ENCODE measurements at places on chromosomes 11 and 22.

GRCh38 chr22:27876684-27877083 is 42.4 kb downstream of the PITPNB start:
- no peak for DNase-seq

DNA sequence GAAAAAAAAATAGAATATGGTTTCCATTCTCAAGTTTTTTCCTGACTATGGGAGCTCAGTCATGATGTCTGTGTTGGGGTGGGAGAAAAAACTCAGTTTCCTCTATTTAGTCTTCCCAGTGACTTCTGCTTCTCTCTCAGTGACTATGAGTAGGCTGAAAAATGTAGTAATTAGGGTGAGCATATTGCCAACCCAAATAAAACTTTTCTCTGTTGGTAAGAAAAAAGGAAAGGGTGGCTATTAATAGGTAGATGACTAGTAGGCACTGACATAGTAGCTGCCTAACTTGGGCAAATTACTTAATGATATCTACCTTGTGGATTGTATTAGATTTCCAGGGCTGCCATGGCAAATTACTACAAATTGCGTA is 34.2 kb upstream of the BIRC3 start:
- no peak for DNase-seq

DNA sequence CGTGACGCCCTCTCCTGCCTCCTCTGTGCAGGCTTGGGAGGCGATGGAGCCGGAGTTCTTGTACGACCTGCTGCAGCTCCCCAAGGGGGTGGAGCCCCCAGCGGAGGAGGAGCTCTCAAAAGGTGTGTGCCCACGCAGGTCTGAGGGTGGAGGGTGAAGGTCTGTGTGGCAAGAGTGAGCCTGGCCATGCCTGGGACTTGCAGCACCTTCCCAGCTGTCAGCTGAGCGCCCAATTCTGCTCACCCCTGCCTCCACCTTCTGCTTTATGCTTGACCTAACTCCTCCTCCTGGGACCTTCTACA is 2.5 kb downstream of the PARVG start:
- DNase-seq = no peak

DNA sequence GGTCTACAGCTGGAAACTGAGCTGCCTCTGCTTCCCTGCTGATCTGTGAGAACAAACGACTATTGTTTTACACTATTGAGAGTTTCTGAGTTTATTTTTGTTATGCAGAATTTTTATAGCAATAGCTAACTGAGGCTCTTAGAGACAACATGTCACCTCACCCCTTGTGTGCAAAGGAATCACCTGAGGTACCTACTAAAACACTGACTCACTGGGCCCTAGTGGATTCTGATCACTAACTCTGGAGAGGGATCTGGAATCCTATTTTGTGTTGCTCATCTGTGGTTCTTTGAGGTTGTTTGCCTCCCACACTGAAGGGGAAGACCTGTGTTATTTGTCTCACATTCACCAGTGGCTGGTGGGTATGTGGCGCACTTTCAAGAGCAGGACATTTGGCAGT is 13.4 kb upstream of the B3GAT1 start:
- no peak for DNase-seq

DNA sequence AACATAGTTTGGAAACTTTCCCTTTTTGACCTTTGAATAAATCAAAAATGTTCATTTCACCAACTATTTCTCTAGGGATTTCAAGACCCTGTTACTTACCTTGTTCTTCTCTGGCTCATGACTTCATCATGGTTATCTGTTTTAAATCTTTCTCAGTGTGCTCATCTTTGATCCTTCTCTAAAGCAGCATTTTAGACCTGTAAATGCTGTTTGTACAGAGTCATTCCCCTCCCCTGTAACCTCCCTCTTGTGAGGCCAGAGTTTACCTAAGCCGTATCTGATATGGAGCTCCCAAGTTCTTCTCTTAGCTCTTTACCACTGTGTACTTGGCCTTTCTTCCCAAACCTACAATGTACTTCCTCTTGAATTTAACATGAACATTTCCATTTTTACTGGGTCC is 56.0 kb downstream of the ACER3 start:
- no peak for DNase-seq

- DNase-seq = no peak
Measured at GRCh38 chr11:69475141-69475865, 6.2 kb upstream of the LINC01488 start.

- no peak for DNase-seq
Measured at GRCh38 chr11:131530407-131530806, 160.0 kb downstream of the NTM start.

- no peak for DNase-seq
Measured at GRCh38 chr22:44291674-44292360, 20.9 kb downstream of the SHISAL1 start.

DNA sequence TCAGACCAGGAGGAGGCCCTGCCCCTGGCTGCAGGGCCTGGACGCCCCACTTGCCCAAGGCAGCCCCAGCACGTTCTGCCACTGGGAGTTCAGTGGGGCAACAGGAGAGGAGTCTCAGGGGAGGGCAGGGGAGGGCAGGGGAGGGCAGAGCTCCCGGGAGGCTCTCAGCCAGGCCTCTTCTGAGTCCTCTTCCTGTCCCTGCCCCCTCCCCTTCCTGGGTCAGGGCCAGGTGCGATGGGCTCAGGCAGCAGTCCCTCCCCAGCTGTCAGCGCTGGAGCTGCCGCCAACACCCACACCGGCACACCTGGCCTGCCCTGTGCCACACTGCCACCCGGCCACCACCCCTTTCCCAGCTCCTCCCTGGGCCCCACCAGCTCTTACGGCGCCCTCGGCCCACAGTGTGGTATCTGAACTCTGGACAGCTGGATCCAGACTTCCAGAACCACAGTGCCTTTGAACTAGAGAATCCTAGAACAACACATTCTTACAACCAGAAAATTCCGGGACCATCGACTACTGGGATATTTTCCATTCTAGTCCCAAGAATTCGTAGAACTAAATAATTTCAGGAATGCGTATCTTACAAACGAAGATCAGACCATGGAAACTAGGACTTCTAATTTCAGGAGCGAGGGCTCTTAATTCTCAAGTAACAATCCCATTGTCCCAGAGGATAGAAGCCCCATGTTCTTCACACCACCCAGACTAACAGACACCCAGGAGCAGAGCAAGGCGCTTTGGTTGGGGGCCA is 21.8 kb downstream of the RPL3 start:
- DNase-seq = no peak

DNA sequence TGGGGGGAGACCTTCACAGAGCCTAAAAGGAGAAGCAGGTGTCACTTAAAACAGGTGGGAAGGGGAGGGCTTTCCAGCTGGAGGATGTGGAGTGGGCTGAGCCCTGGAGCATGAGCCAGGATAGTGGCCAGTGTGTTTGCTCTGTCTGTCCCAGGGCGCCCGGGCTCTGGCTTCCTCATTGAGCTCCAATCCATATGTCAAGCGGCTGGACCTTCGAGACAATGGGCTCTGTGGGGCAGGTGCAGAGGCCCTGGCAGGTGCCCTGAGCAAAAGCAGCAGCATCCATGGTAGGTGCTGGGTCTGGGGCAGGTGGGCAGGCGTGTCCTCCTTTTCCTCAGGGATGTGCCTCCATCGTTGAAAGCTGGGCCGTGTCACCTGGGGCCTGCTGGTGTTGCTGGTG is 2.0 kb downstream of the LRRC74B start:
- no peak for DNase-seq

DNA sequence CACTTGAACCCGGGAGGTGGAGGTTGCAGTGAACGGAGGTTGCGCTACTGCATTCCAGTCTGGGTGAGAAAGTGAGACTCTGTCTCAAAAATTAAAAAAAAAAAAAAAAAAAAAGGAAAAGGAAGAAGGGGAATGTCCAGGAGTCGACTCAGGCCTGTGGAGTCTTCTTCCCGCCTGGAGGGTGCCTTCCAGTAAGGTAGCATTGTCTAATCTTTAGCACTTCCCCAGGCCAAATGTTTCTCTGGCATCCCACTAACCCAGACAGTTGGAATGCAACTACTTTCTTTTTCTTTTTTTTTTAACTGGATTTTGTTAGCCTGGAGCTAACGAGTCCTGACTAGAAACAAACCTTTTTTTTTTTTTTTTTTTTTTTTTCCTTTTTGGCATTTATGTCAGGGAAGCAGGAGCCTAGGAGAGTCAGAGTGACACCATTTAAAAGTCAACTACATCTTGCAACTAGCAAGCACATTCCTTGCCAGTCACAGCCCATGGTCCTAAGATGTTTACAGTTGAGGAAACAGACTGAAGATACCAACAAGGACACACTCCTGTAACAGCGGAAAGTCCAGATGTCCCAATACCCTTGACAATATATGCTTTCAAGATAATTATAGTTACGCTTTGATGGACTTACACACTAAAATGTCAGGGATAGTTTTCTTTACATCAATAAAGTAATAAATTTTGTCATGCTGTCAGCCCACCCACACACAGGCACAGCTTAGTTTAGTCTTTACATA is 10.6 kb downstream of the PLET1 start:
- no peak for DNase-seq

DNA sequence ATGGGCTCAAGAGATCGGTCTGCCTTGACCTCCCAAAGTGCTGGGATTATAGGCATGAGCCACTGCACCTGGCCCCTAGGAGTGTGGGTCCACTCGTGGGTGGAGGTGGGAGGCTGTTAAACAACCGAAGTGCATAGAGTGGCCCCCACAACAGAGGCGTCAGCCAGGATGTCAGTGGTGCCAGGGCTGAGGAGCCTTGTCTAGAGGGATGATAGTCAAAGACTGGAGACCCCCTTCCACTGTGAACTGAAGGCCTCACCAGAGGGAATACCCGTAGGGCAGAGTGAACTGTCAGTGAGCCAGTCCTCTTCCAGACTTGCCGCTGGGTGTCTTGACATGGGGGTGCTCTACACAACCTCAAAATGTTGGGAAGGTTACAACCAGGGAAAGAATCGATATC is 38.2 kb downstream of the AP2A2 start:
- DNase-seq = no peak

- DNase-seq = peak; percentile 11
Measured at GRCh38 chr11:38842991-38843390, 2245.0 kb upstream of the RAG2 start.

- no peak for DNase-seq
Measured at GRCh38 chr22:24417901-24418641, 9.3 kb upstream of the ADORA2A start.

DNA sequence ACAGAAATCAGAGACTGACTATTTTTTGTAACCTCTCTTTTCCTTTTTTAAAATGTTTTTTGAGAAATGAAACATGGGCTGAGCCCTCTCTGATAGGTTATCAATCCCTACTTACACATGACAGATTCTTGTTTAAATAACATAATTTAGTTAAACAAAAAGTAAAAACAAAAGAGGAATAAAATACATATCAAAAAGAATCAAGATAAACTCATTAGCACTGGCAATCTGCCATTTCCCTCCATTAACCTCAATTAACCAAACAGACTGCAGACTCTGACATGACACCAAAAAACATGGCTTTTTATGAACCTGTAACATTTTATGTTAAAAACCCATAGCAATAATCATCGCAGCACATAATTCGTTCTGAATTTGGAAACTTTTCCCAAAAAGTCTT is 284.4 kb upstream of the MTNR1B start:
- DNase-seq = no peak

DNA sequence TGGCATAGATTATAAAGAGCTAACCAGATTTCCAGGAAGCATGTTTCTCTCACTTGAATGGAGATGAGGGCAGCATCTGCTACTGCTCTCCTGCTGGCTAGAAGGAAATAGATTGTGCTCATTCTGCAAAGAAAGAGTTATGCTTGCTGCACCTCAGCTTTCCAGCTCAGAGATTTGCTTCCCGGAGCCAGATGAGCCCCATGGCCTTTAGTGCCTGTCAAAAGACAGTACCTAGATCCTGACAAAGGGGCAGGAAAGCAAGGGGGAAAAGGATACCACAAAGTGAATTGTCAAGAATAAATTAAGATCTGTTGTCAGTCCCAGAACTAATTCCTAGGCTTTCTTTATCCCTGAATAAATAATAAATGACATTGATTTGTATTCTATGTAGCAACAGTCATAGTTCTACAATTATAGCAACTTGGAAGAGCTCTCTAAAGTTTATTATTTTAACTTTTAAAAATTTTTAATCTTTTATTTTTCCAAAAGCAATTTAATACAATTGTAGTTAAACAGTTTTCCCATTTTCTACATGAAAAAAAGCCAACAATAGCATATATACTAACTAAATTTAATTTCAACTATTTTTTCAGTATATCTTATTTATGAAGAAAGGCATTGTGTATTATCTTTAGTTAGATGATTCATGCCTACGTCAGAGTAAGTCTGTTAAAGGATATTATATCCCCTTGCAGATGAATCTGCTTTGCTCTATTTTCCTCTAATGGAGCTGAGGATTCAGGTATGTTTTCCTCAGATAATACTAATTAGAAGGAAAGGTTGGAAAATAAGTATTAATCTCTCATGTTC is 306.1 kb upstream of the DDI1 start:
- no peak for DNase-seq

GRCh38 chr11:83392556-83392955 is 106.4 kb upstream of the CCDC90B start:
- DNase-seq = no peak

DNA sequence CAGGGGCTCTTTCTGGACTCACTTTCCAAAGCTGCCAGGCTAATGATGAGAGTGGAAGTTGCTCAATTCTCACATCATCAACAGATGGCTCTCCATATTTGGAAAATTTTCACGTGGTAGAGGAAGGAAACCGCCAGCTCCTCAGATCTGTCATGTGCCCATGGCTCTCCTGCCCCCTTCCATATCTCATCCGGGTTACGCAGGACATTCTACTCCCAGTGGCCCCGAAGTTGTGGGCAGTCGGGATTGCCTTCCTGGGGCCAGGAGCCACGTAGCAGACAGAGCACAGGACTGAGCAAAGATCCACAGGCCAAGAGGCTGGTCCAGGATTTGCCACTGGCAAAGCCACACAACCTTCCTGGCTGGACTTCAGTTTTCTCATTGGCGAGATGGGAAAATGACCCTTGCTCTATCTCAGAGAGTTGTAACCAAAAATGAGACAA is 38.8 kb downstream of the RPUSD4 start:
- DNase-seq = no peak

DNA sequence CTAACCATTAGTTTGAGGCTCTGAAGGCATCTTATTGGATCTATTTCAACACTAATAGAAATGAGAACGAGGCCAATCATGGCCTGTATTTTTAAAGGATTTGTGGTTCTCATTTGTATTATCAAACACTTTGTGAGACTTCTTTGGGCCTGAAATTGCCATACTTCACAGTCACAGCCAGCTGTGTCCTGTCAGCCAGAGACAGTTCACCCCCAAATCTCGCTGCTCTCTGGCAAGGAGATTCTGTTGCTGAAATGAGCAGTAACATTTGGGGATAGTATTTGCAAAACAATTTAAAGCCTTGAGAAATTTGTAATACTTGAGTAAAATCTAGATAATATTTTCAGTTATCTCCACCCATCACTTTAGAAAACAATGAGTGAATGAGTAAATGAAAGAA is 26.9 kb upstream of the TENM4 start:
- DNase-seq = no peak

- no peak for DNase-seq
Measured at GRCh38 chr11:33617672-33618350, 82.8 kb downstream of the C11orf91 start.

GRCh38 chr11:107898270-107898669 is 30.0 kb upstream of the RAB39A start:
- DNase-seq = peak; percentile 5

DNA sequence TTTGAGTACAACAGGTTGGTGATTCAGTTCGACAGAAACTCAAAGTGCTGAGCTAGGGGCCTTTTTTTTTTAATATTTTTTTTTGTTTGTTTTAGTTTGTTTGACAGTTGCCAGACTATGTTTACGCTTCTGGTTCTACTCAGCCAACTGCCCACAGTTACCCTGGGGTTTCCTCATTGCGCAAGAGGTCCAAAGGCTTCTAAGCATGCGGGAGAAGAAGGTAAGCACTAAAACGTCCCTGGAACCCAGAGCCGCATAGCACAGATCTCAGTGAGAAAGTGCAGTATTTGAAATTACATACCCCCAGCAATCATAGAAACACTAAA is 649 bp downstream of the PRRG4 start:
- no peak for DNase-seq
